ENCODE measurements at places on chromosomes 2 and 18.

DNA sequence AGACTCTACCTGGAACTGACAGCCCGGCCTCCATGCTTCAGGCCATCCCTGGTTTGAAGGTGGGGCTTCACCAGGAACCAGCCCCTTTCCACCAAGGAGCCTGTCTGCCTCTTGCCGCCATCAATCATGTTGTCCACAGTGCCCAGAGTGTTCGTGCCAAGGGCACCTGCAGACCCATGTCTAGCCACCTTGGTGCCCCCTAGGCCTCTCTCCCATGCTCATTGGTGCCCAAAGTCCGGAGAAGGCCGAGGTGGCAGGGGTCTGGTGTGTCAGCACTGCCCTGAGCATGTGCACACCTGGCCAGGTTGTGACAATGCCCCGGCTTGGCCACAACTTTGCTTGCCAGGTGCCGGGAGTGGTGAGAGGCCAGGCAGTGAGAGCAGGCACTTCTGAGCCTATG, 114.8 kb downstream of the COPS8 start:
- H3K4me1 ChIP-seq: peaks cover 6% of the 10 kb centered on the region
- H3K27ac ChIP-seq: no peak overlapping the region
- H3K36me3 ChIP-seq: no peaks in the 10 kb centered on the region
- H3K27me3 ChIP-seq: no peaks in the 10 kb centered on the region
- DNase-seq: no peak

GRCh38 chr2:64238799-64239198, 94.6 kb upstream of the PELI1 start:
- H3K4me1 ChIP-seq: peaks cover 3% of the 10 kb centered on the region
- no peaks in the 10 kb centered on the region for H3K36me3 ChIP-seq
- H3K4me3 ChIP-seq: no peak overlapping the region
- DNase-seq: no peak
- H3K27ac ChIP-seq: no peak overlapping the region

DNA sequence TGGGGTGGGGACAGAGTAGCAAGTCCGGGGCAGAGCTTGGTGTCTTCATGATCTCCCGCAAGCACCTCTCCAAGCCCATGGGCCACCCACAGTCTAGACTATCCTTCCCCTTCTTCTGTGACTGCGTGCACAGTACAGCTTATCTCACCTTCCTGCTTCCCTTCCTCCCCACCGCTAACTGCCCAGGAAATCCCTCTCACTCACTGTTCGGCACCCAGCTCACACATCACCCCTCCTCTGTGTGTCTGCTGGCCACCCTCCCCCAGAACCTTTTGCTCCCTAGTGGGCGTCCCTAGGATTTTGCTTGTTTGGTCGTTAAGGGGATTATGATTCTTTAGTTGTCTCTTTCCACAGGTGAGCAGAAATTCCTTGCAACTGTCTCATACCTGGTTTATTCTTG, 31.5 kb upstream of the SMAD7 start:
- no peak for DNase-seq
- H3K27me3 ChIP-seq: no peaks in the 10 kb centered on the region
- H3K36me3 ChIP-seq: no peaks in the 10 kb centered on the region
- no peak overlapping the region for H3K4me3 ChIP-seq
- H3K4me1 ChIP-seq: peaks cover 4% of the 10 kb centered on the region
- H3K27ac ChIP-seq: no peak overlapping the region

- no peak overlapping the region for H3K4me3 ChIP-seq
- no peak overlapping the region for H3K27ac ChIP-seq
- H3K27me3 ChIP-seq: no peaks in the 10 kb centered on the region
These were observed 123.6 kb upstream of the CDCA7 start for GRCh38 chr2:173231042-173231441.

GRCh38 chr2:158973116-158973956, 4.9 kb downstream of the TANC1 start:
- no peak for DNase-seq
- H3K4me3 ChIP-seq: no peak overlapping the region
- no peaks in the 10 kb centered on the region for H3K36me3 ChIP-seq
- no peak overlapping the region for H3K27ac ChIP-seq
- H3K4me1 ChIP-seq: peaks cover 28% of the 10 kb centered on the region

- peaks cover 21% of the 10 kb centered on the region for H3K27me3 ChIP-seq
- H3K4me1 ChIP-seq: peaks cover 10% of the 10 kb centered on the region
- no peak for DNase-seq
- H3K4me3 ChIP-seq: no peak overlapping the region
- no peaks in the 10 kb centered on the region for H3K36me3 ChIP-seq
- H3K27ac ChIP-seq: no peak overlapping the region
These were observed 173.1 kb downstream of the ASB1 start for GRCh38 chr2:238599549-238600505.

DNA sequence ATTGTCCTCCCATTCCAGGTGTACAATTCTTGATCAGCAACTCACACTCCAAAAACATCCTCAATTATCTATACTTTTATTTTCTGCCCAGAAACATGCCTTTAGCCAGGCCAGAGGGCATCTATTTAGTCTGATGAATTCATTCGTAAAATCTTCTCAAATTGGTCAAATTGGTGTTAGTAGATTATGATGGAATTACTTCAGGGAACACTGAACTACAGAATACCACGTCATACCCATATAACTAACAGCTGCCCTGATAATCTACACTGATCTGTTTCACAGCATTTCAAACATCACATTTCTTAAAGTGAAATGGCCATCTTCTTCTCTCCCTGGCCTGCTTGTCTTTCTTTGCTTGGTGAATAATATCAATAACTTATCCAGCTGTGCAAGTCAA, 841.4 kb downstream of the CPS1 start:
- DNase-seq: no peak
- H3K36me3 ChIP-seq: no peaks in the 10 kb centered on the region
- H3K4me3 ChIP-seq: no peak overlapping the region
- H3K4me1 ChIP-seq: no peaks in the 10 kb centered on the region
- no peak overlapping the region for H3K27ac ChIP-seq

DNA sequence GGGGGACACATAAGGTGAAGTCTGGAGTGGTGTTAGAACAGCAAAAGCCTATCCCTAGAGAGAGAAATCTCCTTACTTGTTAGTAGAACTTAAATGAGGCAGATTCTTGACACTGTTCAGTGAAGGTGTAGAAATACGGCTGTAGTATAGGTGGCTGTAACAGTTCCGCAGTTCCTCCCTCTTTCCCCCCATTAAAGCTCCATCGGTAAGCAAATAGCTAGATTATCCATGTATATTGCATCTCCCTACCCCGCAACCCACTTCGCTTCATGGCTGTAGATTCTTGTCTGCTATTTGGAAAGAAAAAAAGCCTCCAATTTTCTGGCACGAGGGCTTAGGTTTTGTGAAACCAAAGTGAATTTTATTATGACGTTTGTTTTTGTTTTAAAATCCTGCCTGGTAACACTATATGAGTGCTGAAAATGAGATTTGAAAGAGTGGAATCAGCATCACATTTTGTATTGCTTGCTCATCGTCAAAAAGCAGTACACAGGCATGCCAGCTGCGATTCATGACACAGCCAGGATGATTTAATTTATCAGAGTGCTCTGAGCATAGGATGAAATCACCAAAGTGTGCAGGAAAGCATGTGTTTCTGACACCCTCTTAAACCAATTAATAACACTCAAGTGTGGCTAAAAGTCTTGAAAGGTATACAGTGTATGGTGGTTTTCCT, 1.4 kb downstream of the FAM171B start:
- H3K4me3 ChIP-seq: peak overlapping the region; percentile 20
- H3K27me3 ChIP-seq: no peaks in the 10 kb centered on the region
- H3K27ac ChIP-seq: no peak overlapping the region

DNA sequence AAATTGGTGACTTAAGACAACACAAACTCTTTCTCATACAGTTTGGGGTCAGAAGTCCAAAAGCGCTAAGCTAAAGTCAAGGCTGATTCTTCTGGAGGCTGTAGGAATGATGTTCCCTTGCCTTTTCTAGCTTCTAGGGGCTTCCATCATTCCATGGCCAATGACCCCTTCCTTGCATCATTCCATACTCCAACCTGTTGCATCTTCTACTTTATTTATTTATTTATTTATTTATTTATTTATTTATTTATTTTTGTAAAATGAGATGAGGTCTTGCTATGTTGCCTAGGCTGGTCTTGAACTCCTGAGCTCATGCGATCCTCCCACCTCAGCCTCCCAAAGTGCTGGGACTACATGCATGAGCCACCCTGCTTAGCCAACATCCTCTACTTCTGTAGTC, 44.7 kb upstream of the C1D start:
- DNase-seq: no peak
- no peak overlapping the region for H3K27ac ChIP-seq
- H3K36me3 ChIP-seq: no peaks in the 10 kb centered on the region

GRCh38 chr2:131635611-131636010, 107.9 kb downstream of the CCDC74A start:
- no peak overlapping the region for H3K4me3 ChIP-seq
- no peaks in the 10 kb centered on the region for H3K36me3 ChIP-seq
- H3K27ac ChIP-seq: no peak overlapping the region
- no peaks in the 10 kb centered on the region for H3K27me3 ChIP-seq

DNA sequence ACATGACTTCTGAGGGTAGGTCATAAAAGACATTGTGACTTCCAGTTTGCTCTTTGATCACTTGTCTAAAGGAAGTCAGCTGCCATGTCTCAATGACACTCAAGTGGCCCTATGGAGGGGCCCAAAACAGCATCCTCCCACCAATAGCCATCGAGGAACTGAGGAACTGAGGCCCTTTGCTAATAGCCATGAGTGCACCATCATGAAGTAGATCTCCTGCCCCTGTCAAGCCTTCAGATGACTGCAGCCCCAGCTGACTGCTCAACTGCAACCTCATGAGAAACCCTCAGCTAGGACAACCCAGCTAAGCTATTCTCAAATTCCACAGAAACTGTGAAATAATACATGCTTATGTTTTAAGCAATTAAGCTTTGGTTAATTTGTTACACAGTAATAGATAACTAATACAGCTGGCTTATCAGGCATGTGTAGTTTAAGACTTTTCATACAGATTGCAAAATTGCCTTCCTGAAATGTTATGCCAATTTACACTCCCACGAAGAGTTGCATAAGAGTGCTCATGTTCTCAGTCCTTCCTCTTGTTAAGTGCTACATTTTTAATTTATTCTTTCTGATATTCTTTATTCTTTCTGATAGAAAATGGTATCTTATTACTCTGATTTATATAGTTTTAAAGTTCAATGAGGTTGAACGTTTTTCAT, 105.6 kb upstream of the NDUFV2 start:
- no peaks in the 10 kb centered on the region for H3K27me3 ChIP-seq
- no peaks in the 10 kb centered on the region for H3K36me3 ChIP-seq
- H3K4me3 ChIP-seq: no peak overlapping the region
- no peak overlapping the region for H3K27ac ChIP-seq

DNA sequence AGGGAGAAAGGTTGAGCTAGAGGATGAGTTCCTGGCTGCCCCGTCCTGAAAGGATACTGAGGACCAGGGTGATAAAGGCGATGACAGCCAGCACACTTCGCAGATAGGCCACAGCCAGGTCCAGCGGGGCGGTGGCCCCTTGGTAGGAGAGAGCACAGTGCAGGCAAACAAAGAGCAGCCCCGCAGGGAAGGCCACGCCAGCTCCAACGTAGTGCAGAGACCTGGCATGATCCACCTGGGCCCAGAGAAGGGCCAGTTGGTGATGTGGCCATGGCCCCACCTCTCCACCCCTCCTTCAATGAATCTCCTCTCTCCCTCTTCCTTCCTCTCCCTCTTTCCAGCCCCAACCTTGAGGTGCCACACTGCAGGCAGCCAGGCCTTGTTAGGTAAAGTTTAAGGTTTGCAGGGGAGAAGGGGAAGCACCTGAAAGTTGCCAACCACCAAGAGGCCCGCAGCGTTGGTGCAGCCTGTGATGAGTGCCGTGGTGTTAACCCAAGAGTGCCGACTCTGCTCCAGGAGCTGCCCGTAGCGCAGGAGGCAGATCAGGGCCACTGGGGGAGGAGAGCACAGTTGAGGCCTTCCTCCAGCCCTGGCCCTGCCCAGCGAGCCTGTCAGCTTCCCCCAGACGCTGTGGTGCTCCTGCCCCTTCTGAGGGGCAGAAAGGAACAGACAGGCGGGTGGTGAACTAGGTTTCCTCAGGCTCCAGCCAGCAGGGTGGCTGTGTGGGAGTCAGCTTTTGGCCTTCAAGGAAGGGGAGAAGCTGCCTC, 2.8 kb downstream of the TMEM150A start:
- H3K36me3 ChIP-seq: no peaks in the 10 kb centered on the region
- no peak overlapping the region for H3K4me3 ChIP-seq
- H3K4me1 ChIP-seq: peaks cover 17% of the 10 kb centered on the region
- no peak for DNase-seq
- H3K27ac ChIP-seq: no peak overlapping the region

DNA sequence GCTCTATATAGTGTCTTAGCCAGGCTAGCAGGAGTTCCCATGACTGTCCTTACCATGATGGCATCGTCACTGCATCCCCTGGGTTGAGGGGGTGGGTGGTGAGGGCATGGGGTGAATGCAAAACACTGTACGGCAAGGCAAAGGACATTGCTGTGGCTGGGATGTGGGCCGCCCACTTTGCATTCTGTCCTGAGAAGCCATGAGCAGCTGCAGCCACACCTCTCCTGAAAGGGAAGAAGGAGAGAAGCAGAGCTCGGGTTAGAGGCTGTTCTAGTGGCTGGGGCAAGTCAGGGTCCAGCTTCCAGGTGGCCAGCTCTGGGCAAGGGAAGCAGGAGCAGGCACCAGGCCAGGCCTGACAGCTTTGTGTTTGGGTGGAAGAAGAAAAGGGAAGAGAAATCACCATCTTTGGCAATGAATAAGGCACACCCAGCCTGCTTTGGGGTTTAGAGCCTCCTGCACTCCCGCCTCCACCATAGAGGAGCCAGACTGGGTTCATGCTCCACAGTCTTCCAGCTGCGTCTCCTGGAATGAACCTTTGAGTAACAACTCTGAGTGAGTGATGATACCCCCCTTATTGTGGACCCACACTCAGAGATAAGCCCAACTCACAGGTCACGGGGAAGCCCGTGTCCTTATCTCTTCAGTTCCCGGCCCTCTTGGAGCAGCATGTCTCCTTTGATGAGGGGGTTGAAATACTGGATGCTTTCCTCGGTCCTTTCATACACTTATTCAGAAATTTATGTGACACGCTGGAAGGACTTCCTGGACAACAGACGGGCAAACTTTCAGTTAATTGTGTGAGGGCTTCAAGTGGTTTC, 63.4 kb downstream of the INPP4A start:
- no peak overlapping the region for H3K27ac ChIP-seq
- no peaks in the 10 kb centered on the region for H3K27me3 ChIP-seq
- DNase-seq: no peak
- H3K4me1 ChIP-seq: no peaks in the 10 kb centered on the region
- H3K4me3 ChIP-seq: no peak overlapping the region
- H3K36me3 ChIP-seq: no peaks in the 10 kb centered on the region

DNA sequence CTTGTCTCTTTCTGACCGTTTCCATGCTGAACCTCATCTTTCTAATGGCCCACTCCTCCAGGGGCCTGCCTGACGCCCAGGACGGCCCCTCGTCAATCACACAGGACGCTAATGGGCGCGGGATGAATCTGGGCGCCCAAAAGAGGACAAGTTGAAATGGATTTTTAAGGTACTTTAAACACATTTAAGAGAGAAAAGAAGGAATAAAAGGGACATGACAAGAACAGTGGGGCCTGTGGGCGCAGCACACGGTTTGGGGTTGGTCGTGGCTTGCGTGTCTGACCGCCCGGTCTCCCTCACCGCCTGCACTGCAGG, 607 bp upstream of the UBE2F start:
- H3K27ac ChIP-seq: no peak overlapping the region
- H3K36me3 ChIP-seq: no peaks in the 10 kb centered on the region
- H3K4me3 ChIP-seq: peak overlapping the region; percentile 63
- DNase-seq: no peak
- H3K27me3 ChIP-seq: no peaks in the 10 kb centered on the region
- peaks cover 10% of the 10 kb centered on the region for H3K4me1 ChIP-seq

Measured in endothelial cell of umbilical vein (primary cell).